ENCODE measurements at places on chromosomes 7 and 10.

DNA sequence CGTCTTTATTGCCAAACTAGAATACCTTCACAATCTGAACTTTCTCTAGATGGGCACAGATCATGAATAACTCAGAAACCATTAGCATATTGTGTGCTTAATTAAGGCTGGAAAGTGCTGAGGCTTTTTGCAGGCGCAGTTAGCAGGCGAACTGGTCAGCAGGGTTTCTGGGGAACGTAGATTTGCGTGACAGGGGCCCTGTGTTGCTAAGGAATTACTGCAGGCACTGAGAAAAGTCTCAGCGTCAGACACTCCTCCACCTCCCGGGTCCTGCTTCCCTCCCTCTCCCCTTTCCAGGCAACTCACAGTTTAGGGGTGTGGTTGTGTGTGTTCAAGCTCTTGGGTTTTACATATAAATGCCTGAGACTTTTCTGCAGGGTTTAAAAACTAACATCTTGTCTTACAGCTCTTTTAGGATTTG lies 2.2 kb downstream of the MAP3K8 start:
- peak; percentile 69 for DNase-seq

DNA sequence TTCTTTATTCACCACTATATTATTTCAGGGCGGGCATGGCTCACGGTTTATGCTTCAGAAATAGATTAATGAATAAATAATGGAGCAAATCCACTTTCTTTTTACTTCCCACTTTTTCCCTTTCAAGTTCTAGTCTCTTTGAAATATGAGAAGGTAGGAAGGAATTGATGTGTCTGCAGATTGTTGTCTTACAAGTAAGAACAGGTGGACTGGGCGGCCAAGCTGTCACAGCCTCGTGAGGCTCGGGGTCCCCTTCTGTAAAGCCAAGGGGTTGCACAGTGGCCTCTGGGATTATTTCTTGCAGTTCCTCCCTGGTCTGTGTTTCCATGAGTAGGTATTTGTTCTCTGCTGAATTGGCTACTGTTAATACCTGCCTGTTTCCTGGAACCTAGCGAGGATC lies 11.2 kb downstream of the VWA2 start:
- DNase-seq: no peak

- no peak for DNase-seq
These were observed 136.0 kb upstream of the FAM20C start for GRCh38 chr7:56291-56913.

- no peak for DNase-seq
These were observed 14.6 kb downstream of the LRRC17 start for GRCh38 chr7:102927312-102927933.

GRCh38 chr7:90461219-90461618 lies 8.2 kb upstream of the PTTG1IP2 start:
- no peak for DNase-seq

DNA sequence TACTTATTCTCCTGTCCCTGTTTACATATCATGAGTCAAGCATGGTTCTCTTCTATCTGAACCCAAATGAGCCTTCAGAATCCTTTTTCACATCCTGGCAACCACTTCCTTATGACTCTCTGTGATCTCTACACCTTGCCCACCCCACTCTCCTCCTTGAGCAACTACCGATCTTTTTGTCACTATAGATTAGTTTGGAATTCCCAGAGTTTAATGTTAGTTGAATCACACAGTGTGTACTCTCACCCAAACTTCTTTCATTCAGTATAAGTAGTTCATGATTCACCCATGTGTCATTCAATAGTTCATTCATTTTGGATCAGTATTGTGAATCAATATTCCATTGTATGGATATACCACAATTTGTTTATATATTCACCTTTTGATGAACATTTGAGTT lies 55.3 kb downstream of the TFAM start:
- no peak for DNase-seq

DNA sequence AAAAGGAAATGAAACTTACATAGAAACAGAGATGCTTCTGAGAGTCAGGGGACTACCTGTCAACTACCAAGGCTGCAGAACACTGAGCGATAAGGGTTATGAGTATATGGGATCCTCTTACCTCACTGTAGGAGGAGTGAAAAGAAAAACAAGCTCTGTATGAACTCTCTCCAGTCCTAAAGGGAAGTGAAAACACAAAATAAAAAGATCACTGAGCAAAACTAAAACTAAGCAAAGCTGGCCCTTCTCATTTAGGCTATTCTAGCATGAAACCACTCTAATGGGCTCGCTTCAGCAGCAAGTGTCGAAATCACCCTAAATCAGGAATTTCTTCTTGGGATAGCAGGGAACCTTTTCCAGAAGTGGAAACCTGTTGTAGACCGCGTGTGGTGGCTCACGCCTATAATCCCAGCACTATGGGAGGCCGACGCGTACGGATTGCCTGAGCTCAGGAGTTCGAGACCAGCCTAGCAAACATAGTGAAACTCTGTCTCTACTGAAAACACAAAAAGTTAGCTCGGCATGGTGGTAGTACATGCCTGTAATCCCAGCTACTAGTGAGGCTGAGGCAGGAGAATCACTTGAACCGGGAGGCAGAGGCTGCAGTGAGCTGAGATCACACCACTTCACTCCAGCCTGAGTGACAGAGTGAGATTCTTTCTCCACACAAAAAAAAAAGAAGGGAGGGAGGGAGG lies 27.0 kb downstream of the DCLRE1C start:
- DNase-seq: no peak

GRCh38 chr7:111168182-111168581 lies 77.3 kb downstream of the LRRN3 start:
- no peak for DNase-seq
